Peyer's patch (tissue), 4 donors: ENCODE measurements at places on chromosomes 5 and 9. TPM values are rescaled to one million over a fixed set of nuclear protein-coding genes. Genes with fewer than 3 reads are reported as not detected.

The CEP120 gene
- total RNA-seq = 18.0 TPM

- DNase-seq = no peak
Observed at GRCh38 chr5:174606646-174607045, 117.7 kb upstream of the MSX2 start.

DNA sequence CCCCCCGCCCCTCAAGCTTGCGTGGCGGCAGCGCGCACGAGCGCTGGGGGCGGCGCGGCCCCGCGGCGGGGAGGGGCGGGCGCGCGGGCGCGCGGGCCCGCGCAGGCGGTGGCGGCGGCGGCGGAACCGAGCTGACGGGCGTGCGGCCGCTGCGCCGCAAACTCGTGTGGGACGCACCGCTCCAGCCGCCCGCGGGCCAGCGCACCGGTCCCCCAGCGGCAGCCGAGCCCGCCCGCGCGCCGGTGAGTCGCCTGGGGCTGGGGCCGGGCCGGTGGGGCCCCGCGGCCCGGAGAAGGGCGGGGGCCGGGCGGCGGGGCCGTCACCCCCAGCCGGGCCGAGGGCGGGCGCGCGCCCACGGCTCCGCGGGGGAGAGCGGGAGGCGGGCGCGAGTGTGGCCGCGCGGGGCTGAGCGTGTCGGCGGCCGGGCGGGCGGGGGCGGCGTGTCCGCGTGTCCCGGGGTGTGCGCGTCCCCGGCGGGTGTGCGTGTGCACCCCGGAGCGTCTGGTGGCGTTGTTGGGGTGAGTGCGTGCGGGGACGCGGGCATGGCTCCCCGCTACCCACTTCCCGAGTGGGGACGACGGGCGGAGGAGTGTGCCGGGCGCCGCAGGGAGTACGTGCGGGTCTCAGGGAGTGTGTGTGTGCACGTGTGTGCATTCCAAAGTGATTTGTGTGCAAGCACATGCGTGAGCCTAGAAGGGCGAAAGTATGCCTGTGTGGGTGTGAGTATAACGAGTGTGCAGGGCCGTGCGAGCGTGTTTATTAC is at the start of gene NEK6:
Gene NEK6 (plus strand): TSS at position 106 of the 763 bp plus-strand sequence. CDS start 44,016 bp downstream, outside the sequence.
- no peak for DNase-seq

DNA sequence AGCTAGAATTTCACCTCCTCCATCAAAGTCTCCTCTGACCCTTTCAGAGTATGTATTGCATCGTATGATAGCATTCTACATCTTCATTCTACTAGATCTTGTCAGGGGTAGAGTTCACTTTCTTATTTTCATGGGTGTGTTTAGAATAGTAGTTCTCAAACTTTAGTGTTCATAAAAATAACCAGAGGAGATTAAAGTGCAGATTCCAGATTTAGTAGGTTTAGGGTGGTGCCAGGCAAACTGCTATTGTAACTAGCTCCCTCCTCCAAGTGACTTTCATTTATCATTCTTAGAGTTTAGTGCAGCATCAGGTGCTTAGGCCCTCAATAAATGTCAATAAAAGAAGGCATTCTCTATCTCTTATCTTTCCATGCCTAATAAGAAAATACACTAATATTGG is 7.2 kb upstream of the FYB1 start:
- no peak for DNase-seq

DNA sequence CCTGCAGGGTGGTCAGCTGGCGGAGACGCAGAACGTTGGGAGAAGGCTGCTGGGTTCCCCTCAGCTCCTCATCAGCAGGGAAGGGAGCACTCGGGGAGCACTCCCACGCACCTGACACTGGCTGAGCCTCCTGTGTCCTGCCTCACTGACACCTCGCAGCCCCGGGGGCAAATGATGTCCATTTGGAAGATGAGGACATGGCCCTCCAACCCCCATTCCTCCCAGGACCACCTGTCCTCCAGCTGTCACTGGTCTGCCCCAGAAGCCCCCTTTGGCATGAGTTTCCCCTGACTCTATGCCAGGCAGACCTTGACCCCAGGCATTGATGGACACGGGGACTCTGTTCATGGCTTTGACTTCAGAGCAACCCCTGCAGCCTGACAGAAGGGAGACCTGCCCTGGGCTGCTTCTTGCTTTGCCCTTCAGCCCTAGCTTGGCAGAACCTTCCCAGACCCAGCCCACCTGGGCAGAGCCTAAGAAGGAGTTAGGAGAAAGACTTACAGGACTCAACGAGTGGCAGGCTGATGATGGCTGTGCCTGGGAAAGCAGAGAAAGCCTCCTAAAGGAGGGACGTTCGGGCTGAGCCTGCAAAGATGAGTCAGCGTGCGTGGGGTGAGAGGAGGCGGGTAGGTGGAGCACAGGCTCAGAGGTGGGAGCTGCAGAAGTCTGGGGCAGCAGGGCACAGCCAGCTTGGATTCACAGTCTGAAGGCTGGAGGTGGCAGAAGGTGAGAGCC is 90.6 kb downstream of the LMX1B start:
- DNase-seq = no peak
